ENCODE measurements at places on chromosomes 5 and 9.

GRCh38 chr5:174775081-174775480 is 50.7 kb downstream of the MSX2 start:
- DNase-seq = no peak

DNA sequence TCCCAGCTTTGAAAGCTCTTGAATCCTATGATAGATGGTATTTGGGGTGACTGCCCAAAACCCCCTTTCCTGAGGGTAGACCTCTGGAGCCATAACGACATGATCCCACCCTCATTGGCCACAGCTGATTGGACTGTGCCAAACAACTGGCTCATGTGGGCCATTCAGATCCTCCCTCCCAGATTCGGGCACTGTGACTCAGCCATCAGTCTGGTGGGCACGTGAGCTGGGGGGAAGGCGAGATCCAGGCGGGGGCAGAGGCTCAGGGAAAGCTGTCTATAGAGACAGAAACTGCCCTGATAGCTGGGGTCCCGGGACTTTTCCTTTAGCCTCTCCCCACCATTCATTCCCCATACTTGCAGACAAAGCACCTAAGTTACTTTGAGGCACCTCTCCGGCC is 15.1 kb upstream of the NCS1 start:
- DNase-seq = no peak

GRCh38 chr9:129596541-129597331 is 24.2 kb downstream of the C9orf50 start:
- DNase-seq = no peak

GRCh38 chr5:14915291-14915952 is 43.8 kb upstream of the ANKH start:
- no peak for DNase-seq

GRCh38 chr9:37343724-37344123 is 78.8 kb upstream of the GRHPR start:
- no peak for DNase-seq

DNA sequence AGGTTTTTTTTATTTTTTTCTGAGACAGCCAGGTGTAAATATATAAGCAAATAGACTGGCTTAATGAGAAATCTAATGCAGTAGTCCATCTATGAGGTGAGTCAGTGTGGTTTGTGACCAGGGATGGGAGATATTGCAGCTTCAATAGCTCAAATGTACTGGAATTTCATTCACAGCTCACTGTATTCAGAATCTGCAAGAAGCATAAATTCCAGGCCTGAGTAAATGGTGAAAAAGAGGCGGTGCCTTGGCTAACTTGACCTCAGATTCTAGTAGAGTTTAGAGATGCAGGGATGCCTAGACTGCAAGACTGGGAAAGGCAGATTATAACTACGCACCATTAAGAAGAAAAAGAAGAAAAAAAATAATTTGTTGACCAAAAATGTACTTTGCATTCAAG is 151.9 kb upstream of the SMC2 start:
- no peak for DNase-seq

- DNase-seq = no peak
These were observed 9.9 kb downstream of the NPM1 start for GRCh38 chr5:171397599-171397998.

DNA sequence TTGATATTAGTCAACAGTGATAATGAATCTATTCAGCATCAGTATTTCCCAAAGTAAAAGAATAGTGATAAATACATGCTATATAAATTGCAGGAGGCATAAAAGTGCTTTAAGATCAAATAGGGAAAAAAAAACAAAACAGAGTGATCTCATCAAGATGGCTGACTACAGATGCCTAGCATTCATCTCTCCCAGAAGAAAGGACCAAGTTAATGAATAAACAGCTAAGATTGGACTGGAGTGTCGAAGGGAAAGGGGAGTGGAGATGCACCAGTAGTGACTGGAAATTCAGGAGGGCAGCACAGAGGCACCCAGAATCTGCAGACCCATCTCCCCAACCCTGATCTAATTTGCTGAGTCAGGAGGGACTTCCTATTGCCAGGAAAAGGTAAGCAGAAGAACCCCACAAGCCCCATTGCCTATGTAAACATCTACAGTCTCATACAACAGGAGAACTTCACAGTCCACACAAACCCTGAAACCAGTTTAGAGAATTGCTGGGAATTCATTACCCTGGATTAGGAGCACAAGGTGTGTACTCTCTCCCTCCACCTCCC is 699.4 kb downstream of the PTPRD start:
- DNase-seq = no peak

DNA sequence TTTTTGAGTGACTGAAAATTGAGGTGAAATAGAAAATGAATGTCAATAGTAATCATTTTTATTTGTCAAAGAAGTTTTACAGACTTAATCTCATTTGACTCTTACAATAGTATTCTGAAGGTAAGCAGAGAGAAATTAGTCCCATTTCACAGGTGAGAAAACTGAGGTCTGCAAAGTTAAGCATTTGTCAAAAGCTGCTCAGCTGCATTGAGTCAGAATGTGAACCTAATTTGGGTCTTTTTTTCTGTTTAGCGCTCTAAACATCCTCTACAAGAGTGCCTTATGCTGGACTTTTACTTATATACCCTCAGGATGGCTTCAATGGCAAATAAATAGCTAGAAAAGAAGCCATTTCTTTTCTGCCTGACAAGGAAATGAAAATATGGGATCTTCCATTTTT is 135.7 kb downstream of the RASGRF2 start:
- DNase-seq = no peak

DNA sequence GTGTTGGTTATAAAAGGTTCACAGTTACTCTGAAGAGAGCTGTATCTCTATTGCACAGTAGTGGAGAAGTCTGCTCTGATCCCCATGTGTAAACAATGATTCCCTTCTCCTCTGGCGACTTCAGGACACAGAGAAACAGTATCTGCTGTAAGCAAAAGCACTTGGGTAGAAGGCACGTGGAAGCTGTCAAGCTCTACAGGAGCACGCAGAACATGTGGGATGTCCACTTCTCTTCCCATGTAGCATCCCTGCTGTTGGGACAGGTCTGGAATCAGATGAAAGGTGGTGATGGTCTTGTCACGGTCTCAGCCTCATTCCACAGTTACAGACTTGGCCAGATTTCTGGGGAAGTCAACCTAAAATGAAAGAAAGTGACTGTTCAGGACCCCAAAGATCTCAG is 9.4 kb upstream of the MAPK9 start:
- no peak for DNase-seq

GRCh38 chr5:173743641-173744343 is 127.3 kb upstream of the BOD1 start:
- no peak for DNase-seq

DNA sequence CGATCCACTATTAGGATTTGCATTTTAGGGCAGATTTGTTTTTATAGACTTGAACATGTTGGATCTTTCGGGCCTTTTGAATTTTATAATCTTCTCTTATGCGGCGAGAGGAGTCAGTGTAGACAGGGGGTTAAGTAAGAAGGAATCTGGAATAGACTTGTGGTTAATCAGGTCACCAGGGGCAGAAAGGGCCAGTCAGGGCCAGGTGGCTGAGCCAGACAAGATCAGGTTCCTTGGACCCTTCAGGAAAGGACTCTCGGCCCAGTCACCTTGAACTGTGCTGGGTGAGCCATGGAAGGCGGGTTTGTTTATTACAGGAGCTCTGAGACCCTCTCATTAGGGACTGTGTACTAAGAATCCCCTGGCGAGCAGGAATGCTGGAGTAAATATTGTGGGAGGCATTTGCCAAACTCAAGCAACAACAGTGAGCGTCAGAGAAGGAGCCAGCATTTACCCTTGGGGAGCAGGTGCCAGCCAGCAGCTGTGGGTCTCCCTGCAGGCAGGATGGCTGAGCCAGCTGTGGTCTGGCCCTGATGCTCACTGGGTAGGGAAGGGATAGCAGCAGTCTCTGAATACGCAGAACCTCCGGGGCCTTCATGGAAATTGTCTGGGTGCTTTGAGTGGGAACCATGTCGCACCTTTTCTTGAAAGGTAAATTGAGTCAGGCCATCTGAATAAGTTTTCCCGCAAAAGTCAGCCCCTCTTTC is 79.2 kb downstream of the UBE2QL1 start:
- DNase-seq = no peak

GRCh38 chr9:88753691-88754367 is 218.9 kb downstream of the NXNL2 start:
- DNase-seq = no peak

DNA sequence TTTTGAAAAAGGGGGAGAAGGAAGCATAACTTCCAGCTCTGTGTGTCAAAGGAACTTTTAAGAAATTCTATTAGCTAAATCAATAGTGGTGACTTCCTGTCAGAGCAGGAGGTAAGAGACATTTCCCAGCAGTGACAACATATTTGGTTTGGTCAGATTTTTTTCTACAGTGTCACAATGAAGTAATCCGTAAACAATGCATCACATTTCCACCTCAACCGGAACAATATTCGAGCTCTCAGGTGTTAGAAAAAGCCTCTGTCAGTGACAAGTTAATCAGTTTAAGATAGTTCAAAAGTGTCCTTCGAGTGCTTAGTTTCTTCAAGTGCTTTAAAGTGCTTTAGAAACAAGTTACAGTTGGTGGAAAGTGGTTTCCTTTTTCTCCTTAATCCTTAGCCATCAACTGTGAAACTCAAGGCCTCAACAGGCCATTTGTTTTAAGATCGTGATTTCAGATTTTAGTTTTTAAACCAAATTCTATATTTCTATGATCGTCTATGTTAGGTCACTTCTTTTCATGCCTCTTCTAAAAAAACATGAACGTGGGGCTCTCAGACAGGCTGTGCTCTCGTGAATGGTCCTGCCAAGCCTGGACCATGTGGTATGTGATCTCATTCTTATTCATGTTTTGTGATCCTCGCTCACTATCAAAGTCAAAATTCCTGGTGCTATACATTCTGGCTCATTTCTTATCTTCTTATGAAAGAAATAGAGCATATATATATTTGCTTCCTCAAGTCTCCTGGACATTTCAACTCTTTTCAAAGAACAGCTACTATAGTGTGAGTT is 181.9 kb upstream of the HMHB1 start:
- no peak for DNase-seq

GRCh38 chr5:72244862-72245371 is 75.1 kb downstream of the MRPS27 start:
- DNase-seq = peak; percentile 23

DNA sequence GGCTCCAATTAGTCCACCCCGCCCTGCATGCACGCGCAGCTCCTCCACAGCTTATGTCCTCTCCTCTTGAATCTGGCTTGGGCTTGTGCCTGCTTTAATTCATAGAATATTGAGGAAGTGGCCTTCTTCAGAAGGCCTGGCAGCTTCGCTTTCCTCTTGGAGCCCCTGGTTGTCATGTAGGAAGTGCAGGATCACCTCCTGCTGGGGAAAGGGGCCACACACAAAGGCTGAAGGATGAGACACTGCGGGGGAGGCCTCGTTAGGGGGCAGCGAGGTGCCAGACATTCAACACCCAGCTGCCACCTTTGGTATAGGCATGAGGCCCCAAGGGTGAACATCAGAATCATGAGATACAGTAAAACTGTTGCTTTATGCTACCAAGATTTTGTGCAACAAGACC is 2.7 kb upstream of the CNOT6 start:
- no peak for DNase-seq

DNA sequence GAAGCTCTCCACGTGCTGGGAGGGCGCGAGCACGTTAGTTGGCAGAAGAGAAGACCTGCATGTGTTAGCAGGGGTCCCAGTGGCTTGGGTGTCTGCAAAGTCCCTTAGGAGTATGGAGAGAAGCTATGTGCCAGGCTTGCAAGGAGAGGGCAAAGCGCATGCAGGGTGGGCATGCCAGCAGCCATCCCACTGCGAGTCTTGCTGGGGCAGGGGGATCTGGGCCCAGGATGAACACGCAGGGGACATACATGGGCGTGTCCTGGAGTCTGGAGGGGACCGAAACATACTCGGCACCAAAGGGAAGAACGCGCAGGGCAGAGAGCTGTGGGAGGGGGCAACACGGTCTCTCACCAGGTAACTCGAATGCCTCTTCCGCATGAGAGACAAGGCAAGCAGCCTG is 43.6 kb upstream of the IPPK start:
- no peak for DNase-seq

- no peak for DNase-seq
These were observed 106.3 kb downstream of the C9orf152 start for GRCh38 chr9:110101531-110102161.

GRCh38 chr5:169538944-169539343 is 44.6 kb upstream of the SPDL1 start:
- DNase-seq = no peak

- DNase-seq = no peak
These were observed 19.3 kb upstream of the RAPGEF1 start for GRCh38 chr9:131759017-131759647.

DNA sequence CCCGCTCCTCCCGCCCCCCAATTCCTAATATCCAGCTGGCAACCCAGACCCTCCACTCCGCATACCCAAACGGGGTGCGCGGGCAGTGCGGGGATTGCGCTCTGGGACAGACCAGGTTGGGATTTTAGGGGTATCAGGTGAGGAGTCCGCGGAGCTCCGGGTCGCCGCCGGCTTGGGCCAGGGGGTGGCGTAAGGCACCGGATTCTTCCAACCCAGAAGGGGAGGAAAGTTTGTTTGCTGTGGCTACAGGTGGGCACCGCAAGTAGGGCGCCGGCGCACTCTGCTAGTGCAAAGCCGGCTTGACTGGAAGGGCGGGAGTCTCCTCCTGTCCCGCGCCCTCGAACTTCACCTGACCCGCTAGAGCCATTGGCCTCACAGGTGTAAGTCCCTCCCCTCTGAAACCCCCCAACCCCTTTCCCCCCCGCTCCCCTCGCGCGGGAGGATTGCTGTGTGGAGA is 709 bp downstream of the IQGAP2 start:
- DNase-seq = peak; percentile 70

DNA sequence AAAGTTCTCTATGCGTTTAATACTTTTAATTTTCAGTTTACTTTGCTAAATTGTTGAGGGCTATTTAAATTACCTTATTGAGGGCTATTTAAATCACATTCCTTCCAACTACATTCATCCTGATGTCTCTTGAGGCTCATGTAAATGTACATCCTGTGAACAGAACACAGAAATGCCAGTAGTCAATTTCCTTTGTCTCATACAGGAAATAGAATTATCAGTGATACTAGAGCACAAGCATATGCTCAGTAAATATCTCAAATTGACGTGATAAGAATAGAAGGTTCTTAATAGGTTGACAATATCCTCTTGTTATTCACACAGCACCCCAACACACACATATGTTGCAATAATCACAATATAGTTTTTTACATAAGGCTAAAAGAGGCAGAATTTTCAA is 449.0 kb downstream of the CYLC2 start:
- DNase-seq = no peak
